ENCODE measurements at places on chromosomes 2 and 18. TPM values are rescaled to one million over a fixed set of nuclear protein-coding genes. Genes with fewer than 3 reads are reported as not detected.

GRCh38 chr2:3117650-3118216 lies 259.9 kb downstream of the EIPR1 start:
- no peak for DNase-seq

Gene RAX
- polyA plus RNA-seq: not detected

Gene SULT1C2
- 2.8 TPM for polyA plus RNA-seq

DNA sequence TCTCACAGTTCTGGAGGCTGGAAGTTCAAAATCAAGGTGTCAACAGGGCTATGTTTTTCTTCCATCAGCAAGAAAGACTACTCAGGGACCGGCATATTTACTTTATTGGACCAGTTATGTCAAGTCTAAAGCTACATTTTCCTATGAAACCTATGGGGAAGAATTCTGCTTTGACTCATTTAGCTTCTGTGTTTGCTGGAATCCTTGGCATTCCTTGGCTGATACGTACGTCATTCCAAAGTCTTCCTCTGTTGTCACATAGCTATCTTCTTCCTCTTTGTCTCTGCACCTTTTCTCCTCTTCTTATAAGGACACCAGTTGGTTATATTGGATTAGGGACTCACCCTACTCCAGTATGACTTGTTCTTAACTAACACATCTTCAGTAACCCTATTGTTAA lies 137.4 kb upstream of the FBXO11 start:
- no peak for DNase-seq

Gene COL5A2
- 45.5 TPM for polyA plus RNA-seq

DNA sequence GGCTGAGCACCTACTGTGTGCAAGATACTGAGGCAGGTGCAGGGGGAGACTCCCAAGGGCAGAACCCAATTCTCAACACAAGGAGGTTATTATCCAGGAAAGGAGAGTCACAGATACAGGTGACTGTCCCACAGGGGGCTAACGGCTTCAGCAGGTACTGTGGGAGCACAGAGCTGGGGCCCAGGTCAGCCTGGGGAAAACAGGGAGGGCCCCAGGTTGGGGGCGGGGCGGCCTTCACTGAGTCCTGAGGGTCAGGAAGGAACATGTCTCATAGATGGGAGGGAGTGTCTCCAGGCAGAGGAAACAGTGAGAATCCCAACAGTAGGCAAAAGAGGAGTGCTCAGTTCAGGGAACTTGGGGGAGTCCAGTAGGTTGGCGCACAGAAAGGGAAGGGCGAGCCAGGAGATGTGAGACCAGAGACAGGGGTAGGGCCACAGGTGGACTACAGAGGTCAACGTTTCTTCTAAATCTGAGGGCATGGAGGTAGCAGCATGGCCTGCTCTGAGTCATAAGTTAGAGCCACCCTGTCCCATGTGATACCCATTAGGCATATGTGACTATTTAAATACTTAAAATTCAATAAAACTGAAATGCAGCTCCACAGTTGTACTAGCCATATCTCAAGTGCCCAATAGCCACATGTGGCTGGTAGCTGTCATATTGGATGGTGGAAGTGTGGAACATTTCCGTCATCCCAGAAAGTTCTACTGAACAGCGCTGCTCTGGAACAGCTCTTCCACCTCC lies 157.2 kb downstream of the TTC32 start:
- DNase-seq: no peak

Gene AQP12B
- polyA plus RNA-seq: 0.44 TPM

DNA sequence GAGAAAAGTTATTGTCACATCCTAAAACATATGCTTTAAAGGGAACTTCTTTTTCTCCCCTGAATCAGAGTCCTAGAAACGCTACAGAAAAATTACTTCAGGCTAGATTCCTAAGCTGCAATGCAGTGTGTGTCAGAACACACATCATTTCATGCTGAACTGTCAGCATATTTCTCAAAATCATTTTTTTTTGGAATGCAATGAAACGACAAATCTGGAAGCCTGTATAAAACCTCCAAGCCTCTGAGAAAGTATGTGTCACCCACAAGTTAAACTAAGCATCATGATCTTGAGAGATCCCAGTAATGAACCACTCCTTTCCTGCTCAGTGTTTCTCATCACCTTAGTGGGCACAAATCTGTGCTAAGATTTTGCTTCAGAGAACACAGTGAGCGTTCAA lies 276.2 kb downstream of the ZNF521 start:
- no peak for DNase-seq

GRCh38 chr18:56307354-56308170 lies 330.8 kb downstream of the TXNL1 start:
- no peak for DNase-seq

Gene NEU4
- 8.2 TPM for polyA plus RNA-seq

Gene RAB27B
- polyA plus RNA-seq: 13.6 TPM
